ENCODE measurements at places on chromosomes 7 and 10.

- no peak for DNase-seq
These were observed 28.8 kb upstream of the MICU1 start for GRCh38 chr10:72654720-72655119.

DNA sequence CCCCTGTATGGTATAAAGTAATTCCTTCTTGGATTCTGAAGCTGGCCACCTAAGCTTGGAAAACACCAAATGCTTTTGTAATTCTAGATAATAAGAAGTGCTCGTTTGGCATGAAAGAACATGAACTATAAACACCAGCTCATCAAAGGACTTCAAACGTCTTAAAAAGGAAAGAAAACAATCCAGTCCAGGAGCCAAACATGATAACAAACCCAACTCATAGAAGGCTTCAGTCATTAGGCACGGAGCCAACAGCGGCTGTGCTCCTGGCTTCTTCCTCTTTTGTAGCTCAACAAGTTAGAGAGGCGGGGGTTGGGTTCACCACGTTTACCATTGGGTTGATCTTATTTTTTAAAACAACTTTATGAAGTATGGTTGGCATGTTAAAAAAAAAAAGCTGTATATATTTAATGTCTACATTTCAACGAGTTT lies 56.4 kb upstream of the ECHDC3 start:
- no peak for DNase-seq

DNA sequence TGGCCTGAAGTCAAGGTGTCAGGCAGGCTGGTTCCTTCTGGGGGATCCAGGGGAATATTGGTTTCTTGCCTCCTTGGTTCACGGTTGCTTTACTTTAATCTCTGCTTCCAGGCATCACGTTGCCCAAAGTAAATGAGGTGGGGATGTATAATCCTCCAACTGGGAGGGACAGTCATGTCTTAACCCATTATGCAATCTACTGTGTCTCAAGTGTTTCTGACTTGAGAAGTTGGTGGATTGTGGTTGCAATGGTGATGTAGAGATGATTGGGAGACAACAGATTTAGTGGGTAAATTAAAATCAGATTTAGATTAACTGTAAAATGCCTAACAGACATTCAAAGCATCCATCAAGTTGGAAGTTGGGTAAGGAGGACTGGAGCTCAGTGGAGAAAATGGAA lies 32.7 kb downstream of the TBXAS1 start:
- no peak for DNase-seq

DNA sequence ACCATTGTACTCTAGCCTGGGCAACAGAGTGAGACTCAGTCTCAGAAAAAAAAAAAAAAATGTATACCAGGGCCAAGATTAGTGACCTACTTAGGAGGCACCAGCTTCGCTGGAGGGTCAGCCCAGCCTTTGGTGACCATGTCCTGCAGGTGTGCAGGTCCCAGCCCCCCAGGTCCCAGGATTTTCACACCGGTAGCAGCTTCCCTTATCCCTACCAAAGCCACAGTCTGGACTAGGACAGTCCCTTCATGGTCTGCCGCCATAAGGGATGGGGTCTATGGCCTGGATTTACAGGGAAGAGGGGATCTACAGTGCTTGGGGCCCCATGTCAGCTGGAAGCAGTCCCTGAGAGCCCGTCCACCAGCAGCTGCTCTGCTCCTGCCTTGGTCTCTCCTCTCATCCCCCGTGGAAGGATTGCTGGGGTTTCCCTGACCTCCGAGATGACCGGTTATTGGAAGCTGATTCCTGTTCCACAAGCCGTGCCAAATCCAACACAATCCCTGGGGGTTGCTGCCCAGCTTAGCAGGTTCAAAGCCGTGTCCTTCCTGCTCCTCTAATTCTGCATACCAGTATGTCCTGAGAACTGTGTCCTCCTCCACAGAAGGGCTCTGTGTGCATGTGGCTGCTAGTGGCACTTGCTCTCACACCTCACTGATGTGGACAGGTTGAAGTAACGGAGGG lies 11.0 kb upstream of the NDUFB2 start:
- no peak for DNase-seq

DNA sequence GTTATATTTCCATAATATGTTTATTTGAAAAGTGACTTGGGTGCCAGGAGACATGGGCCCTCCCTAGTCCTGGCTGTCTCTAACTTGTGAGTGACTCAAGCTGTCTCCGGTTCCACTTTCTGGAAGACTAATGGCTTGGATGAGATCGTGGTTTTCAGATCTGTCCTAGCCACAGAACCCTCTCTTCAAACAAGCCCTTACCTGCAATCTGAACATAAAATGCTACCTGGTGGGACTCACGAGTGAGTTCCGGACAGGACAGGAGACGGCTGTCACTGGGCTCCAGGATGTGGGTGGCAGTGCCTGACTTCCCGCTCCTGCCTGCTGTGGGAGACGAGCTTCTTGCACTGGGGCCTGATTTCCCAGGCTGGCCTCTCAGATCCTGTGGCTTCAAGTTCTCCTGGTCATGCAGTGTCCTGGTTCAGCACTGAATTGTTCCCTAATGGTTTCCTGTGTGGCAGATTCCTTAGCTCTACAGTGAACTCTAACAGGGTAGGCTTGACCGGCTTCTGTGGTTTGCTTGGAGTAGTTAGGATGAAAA lies 26.0 kb upstream of the PFKFB3 start:
- no peak for DNase-seq

DNA sequence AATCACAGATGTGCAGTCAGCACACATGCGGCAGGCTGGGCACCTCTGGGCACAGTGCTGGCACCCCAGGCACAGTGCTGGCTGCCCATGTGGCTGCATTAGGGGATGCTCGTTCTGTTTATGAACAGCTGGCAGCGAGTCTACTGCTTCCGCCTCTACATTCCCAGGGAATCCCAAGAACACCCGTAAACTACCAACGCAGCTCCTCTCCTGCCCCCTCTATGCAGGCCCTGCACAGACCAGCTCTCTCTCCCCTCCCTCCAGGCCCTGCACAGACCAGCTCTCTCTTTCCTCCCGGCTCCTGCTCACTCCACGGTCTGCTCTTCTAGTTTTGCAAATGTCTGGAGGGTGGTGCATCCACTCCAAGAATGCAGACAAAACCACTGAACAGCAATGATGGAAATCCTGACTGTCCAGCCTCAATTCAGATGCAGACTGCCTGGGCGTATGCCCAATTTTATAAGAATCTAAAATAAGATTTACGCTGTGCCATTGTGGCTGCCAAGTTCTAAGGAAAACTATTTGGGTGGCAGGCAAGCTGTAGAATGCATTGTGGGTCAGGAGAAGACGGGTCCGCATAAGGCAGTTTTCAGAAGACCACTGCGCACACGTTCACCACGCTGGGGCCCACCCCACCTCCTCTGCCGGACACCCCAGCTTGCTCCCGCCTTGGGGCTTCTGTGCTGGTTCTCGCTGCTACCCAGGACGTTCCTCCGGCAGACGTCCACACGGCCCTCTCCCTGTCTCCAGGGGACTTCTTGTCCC lies 234.6 kb downstream of the ZMYND11 start:
- DNase-seq: no peak

GRCh38 chr10:7383442-7383841 lies 27.4 kb downstream of the SFMBT2 start:
- DNase-seq: no peak

- no peak for DNase-seq
These were observed 6.9 kb downstream of the WNT8B start for GRCh38 chr10:100469756-100470155.

GRCh38 chr10:71424496-71425194 lies 27.9 kb downstream of the CDH23 start:
- no peak for DNase-seq

DNA sequence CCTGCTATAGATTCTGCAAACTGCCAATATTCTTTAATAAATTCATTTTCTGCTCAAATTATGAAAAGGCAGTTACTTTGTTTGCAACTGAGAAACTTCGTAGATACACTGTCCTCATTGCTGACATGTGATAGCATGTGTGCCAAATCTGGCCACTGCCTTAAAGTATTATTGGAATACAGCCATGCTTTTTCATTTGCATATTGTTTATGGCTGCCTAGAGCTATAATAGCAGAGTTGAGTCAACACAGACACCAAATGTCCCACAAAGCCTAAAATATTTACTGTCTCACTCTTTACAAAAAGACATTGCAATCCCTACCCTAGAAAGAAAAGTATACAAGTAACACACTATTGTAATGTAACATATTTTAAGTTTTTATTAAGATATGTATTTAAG lies 647.4 kb downstream of the XPNPEP1 start:
- DNase-seq: no peak

DNA sequence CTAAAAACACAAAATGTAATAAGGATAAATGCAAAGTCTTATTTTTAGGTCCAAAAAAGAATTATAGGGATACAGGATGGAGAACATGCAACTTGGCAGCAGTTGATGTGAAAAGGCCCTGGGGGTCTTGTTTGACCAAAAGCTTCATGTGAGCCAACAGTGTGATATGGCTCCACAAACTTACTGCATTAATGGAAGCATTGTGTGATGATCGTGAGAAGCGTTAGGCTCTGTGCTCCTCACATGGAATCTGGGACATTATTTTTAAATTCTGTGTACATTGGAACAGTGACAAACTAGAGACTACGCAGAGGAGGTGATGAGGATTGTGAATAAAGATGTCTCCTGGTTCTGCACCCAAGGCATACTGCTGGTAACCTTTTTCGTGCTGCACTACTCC lies 39.1 kb upstream of the CALD1 start:
- no peak for DNase-seq

DNA sequence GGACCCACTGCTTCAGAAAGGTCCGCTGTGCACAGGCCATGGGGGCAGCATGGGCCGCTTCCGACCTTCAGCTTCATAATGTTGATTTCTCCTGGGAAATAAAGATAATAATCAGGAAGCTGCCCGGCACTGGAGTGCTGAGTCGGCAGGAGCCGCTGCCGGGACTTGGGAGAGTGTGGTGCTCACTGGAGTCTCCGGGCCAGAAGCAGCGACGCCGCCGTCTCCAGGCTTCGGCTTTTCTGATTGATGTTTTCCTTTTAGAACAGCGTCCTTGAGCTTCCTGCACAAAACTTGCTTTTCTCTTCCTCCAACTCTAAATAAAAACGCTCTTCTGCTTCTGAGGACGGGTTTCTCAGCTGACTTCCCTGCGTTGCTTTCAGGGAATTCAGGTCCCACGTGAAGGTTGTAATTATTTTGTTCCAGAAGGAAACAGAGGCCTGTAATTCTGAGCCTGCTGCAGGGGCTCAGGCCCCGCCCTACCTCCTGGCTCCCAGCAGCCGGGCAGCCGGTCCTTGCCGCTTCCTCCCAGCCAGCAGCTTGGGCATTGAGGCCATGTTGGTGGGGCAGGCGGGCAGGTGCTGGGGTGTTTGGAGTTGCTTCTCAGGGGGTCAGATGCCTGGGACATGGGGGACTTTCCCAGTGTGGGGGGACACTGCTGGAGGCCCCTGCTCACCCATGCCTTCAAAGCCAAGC lies 14.7 kb downstream of the PWWP2B start:
- no peak for DNase-seq

- no peak for DNase-seq
These were observed 12.2 kb upstream of the PSAP start for GRCh38 chr10:71863203-71863602.
